CD4-positive, alpha-beta T cell treated with Interleukin-2 at 100 ng/mL for 4 hours (primary cell): ENCODE measurements at places on chromosomes 5 and 9.
A peak's percentile ranks its signal among the peaks of the same experiment; 100 is the strongest.

DNA sequence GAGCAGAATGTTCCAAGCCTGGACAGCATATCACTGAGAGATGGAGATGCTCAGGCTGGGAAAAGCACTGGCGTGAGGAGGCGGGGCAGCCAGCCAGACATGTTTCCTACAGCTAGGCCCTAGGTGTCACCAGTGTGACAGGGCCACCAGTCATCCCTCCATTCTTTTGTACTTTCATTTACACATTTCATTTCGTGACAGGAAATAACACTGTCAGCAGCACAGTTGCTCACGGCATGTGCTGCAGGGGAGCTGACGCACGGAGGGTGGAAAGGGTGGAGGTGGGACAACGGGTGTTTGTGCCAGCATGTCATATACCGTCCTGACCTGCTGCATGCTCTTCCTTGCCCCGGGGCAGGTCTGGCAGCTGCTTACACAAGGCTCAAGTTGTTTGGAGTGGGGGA is 14.8 kb upstream of the CEMIP2 start:
- peak; percentile 87 for DNase-seq

GRCh38 chr5:170293273-170293672 is 4.3 kb downstream of the LCP2 start:
- DNase-seq = peak; percentile 76

DNA sequence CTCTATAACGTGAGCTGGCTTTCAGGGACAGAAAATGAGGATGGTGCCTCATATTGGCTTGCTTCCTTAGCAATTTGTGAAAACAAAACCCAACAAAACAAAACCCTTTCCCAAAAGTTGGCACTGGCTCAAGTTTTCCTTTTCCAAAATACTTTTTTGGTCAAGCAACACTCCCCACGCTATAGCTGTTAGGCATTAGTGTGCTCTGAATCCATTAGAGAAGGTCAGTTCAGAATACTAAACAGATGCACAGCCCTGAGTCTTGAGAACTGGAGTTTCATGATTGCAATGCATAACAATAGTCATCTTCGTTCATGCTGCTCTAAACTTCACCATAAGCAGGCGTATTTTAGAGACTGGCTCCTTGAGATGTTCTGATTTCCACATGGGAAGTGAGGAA is 172.0 kb upstream of the KLF9 start:
- no peak for DNase-seq

DNA sequence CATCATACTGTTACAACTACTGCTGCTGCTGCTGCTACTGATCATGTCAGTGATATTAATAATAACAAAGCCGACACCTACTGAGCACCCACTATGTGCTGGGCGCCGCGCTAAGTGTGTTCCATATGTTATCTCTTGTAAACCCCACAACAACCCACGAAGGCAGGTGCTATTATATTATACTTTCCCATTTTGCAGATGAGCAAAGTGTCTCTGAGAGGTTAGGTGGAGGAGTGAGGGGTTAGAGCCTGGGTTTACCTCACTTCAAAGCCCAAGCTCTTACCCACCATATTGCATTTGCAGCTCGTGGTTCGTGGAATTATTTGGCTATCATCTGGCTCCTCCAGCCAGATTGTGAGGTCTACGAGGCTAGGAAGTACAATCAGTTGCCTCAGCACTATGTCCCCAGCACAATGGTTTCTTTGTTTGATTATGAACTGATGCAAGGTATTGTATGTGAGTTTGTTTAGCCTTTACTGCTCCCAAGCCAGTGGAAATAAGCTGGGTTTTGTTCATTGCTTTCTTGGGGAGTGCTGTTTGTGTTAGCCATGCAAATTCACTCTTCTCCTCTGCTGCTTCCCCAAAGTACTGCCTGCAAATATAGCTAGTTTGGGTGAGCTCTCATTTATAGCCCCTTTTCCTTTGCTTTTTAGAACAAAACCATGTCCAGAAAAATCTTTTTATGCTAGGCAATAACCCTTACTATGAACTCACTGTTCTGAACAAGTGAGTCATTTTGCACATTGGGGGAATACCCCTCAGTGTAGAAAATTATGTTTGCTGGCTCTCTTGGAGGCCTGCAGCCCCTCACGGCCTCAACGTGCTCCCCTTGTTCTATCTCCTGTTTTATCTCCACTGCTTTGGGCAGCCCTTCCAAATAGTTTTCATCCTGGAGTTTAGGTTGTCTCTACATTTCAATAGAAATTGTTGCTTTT is 47.9 kb downstream of the ALG2 start:
- DNase-seq = no peak

GRCh38 chr9:135478191-135478590 is 1.4 kb upstream of the PPP1R26 start:
- no peak for DNase-seq

DNA sequence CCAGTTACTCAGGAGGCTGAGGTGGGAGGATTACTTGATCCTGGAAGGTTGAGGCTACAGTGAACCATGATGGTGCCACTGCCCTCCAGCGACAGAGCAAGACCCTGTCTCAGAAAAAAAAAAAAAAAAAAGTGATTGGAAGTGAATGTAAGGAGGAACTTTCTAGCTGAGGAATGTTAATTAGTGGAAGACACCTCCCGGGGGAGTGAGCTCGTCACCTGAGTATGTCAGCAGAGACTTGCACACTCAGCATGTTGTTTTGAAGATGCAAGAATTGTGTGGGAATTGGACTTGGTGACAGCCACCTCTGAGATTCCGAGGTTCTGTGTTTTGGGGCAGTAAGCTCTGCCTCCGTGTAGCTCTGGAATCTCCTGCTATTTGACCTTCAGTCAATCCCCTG is 3.6 kb downstream of the SYNPO start:
- no peak for DNase-seq

- no peak for DNase-seq
Observed at GRCh38 chr5:168443950-168444700, 42.1 kb upstream of the RARS1 start.

DNA sequence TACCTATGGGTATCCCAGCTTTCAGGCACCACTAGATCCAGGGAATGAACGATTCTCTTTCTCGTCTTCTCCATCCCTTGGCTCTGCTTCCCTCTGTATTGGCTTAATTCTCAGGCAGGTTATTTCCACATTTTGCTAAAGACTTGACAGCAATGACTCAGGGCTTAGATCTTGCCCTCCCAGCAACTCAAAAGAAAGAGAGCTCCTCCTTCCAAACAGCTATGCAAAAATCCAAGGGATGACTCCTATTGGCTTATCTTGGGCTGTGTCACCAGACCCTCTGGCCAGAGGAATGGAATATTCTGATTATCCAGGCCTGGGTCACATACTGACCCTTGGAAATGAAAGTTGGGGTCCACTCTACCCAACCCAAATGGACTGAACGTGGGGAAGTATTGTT is 270.2 kb downstream of the NTRK2 start:
- no peak for DNase-seq

- no peak for DNase-seq
Observed at GRCh38 chr9:37966412-37967013, 62.6 kb upstream of the SLC25A51 start.

DNA sequence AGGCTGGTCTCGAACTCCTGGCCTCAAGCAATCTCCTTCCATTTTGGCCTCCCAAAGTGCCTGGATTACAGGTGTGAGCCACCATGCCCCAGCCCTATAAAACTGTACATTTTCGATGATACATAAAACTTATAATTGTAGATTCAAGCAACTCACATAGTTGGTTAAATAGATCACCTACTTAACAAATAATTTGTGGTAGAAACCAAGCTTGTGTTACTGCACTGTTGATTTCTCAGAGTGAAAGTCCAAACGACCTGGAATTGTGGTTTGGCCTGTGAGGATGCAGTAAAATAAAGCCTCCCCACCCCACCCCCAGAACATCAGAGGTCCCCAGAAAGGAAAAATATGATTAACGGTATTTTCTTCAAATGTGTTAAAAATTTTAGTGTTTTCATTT is 92.7 kb downstream of the TRIO start:
- DNase-seq = no peak

GRCh38 chr9:78863531-78863930 is 566.6 kb downstream of the PSAT1 start:
- no peak for DNase-seq

DNA sequence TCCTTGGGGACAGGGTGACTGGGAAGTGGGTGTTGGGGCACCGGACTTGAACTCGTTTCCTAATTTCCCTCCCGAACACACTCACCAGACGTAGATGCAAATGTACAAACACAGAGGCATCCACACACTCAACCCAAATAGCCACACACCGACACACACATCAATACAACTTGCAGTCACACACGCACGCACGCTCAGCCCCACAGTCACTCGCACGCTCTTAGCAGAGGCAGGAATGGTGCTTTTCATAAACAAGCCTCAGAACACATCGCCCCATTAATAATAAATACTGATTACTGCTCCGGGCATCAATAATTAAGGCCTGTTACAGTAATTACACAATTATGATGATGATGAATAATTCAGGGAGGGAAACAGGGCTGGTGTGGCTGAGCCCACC is 5.7 kb downstream of the BARHL1 start:
- no peak for DNase-seq

DNA sequence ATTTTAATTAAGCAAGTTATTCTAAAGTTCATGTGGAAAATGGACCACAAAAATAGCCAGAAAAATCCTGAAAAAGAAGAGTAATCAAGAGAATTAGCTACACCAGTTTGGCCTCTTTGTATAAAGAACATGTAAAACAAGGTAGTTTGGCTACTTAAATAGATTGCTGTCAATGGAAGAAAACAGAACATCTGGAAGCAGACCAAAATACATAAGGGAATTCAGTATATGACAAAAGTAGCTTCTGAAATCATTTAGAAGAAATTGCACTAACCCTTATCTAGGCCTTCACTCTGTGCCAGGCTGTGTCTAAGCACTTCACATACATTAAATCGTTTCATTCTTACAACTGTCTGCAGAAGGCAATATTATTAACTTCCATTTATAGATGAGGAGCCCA is 156.6 kb downstream of the PRDM6 start:
- DNase-seq = no peak

GRCh38 chr5:114362977-114363761 is 1.3 kb downstream of the KCNN2 start:
- no peak for DNase-seq

DNA sequence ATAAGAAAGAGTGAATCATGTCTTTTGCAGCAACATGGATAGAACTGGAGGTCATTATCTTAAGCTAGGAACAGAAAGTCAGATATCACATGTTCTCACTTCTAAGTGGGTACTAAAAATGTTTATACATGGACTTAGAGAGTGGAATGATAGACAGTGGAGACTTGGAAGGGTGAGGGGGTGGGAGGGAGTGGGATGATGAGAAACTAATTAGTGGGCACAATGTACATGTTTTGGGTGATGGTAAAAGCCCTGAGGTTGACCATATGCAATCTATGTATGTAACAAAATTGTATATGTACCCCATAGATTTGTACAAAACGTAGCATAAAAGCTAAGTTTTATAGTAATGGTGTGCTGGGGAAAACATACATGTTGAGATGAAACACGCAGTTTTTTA is 25.3 kb downstream of the CSNK1G3 start:
- no peak for DNase-seq

- DNase-seq = no peak
Observed at GRCh38 chr5:156927545-156927944, 35.5 kb downstream of the TIMD4 start.

DNA sequence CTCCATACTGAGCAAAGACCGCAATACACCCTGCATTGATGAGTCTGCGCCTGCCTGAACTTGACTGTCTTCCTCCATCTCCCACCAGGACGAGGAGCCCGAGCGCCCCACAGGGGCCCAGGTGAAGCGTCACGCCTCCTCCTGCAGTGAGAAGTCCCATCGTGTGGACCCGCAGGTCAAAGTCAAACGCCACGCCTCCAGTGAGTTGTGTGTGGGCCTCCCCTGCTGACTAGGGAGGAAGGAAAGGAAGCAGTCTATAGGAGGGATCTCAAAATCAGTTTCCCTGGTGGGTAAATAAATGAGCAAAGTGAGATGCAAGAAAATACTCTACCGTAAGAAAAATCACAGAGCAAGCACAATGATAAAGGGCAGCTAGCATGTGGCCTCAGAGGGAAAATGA is 22.8 kb upstream of the GRPEL2 start:
- no peak for DNase-seq

GRCh38 chr9:94507531-94508258 is 47.2 kb upstream of the PCAT7 start:
- DNase-seq = no peak

- no peak for DNase-seq
Observed at GRCh38 chr9:112341730-112342129, 8.3 kb upstream of the PTBP3 start.

- no peak for DNase-seq
Observed at GRCh38 chr5:73436535-73437100, 12.0 kb downstream of the FOXD1 start.

DNA sequence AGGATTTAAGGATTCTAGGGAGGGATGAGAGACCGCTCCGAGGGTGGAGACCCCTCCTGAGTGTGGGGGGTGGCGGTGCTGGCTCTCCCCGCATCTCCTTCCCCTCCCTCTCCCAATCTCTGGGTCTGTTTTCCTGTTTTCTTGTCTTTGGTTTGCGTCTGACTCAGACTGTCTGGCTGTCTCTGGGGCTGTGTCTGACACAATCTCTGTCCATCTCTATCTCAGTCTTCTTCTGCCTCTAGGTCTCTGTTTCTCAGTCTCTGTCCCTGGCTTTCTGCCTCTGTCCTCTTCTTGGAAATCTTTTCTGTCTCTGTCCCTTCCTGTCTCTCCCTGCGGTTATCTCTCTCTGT is 196 bp upstream of the GRM6 start:
- no peak for DNase-seq

DNA sequence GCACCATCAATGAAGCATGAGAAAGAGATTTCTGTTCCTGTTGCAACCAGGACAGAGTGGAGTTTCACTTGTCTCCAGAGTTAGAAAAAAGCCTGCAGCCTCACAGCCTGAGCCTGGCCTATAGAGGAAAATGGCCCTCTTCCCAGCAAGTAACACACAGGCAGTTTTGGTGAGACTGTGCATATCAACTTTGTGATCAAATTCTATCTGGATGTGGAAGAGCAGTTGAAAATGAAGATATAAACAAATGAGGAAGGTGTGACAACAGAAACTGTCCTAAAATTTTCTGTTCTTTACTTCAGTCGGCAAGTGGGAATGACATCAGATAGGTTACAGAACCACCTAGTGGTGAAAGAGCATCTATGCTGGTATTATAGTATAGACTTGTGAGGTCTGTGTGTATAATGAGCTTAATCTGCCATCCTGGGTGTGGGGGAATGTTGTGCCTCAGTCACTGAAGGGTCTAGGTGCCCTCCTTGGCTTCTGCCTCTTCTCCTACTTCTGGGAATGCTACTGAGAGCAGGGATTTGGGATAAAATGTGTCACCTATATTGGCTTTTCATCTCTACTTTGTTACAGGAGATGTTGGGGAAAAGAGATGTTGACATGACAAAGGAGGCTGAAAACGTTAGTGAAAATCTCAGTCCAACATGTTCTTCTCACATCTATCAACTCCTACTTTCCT is 28.2 kb downstream of the YIPF5 start:
- peak; percentile 30 for DNase-seq

- DNase-seq = no peak
Observed at GRCh38 chr5:87311405-87312279, 44.0 kb downstream of the RASA1 start.
